Activated gamma-delta T cell treated with anti-CD3 and anti-CD28 coated beads, Interleukin-2, amount 50 U/mL, for 16 hours (primary cell): ENCODE measurements at places on chromosomes 12 and 14.
A peak's percentile ranks its signal among the peaks of the same experiment; 100 is the strongest.

- DNase-seq = no peak
Observed at GRCh38 chr14:20429801-20430669, 5.9 kb downstream of the KLHL33 start.

DNA sequence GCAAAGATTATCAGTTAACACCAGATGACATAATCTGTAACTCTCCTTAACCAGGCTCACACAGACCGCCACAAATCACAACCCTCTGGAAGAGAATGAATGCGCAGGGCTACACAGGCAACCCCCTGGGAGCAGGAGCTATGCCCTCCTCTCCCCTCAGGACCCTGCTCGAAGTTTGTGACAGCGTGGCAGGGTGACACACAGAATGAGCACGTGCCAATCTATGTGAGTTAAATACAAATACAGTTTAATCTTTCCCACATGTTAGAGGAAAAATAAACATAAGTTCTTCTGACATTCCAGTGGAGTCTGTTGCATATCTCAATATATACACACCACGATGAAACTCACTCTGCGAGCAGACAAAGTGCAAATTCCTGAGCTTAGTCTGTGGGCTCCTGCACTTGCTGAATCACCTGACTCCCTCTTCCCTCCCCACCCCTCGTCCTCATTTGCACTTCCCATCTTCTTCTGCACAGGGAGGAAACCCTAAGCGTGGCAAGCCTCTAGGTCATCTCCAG lies 37.6 kb downstream of the BCAT1 start:
- DNase-seq = no peak

- DNase-seq = no peak
Observed at GRCh38 chr14:45651890-45652289, 398.9 kb upstream of the MIS18BP1 start.

DNA sequence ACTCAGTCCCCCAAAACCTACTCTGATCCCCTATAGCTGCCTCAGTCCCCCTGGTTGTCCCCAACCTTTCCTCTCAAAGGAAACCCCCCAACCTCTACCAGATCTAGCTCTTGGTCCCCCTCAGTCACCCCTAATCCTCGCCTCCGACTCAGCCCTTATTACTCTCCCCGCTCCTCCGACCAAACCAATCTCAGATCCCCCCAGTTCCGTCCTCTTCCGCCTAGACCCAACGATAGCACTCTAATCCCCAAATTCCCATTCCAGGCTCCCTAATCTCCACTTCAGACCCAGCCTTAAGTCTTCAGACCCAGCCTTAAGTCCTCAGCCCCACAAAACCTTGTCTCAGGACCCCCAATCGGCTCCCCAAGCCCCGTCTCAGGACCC lies 612 bp downstream of the VPS37B start:
- no peak for DNase-seq

GRCh38 chr14:36655963-36656686 lies 5.5 kb upstream of the PAX9 start:
- no peak for DNase-seq

GRCh38 chr12:64181430-64182291 lies 40.4 kb downstream of the KICS2 start:
- no peak for DNase-seq

DNA sequence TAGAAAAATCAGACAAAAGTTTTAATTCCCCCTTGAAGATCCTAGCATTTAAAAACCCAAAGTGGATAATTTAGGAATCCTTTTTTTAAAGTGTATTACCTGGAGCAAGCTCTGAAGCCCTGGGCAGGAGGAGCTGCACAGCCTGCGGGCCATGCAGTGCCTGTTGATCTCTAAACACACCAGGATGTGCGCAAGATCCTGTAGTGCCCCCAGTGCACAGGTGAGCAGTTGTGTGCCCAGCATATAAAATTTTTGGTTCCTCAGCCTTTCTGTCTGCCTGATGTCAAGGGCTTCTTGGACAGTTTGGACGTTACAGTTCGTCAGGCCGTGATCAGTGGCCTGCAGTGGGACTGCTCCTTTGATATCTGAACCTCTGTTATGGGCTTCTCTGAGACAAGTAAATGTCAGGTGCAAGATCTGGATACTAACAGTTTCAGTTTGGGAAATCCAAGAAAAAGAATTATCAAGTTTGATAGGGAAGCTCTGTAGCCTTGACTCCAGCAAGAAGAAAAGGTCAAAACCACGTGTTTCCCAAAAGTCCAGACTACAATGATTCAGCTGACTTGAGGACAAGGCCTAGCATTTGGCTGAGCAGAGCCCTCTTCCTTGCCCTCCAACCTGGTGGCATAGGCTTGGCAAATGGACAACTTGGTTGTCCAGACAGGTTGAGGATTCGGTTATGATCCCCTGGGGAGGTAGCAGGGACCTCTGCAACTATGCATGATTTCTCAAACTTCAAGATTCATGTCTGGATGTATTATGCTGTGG lies 1.0 kb downstream of the ATXN7L3B start:
- DNase-seq = peak; percentile 6

- DNase-seq = no peak
Observed at GRCh38 chr12:25566202-25566949, 13.3 kb upstream of the LMNTD1 start.

DNA sequence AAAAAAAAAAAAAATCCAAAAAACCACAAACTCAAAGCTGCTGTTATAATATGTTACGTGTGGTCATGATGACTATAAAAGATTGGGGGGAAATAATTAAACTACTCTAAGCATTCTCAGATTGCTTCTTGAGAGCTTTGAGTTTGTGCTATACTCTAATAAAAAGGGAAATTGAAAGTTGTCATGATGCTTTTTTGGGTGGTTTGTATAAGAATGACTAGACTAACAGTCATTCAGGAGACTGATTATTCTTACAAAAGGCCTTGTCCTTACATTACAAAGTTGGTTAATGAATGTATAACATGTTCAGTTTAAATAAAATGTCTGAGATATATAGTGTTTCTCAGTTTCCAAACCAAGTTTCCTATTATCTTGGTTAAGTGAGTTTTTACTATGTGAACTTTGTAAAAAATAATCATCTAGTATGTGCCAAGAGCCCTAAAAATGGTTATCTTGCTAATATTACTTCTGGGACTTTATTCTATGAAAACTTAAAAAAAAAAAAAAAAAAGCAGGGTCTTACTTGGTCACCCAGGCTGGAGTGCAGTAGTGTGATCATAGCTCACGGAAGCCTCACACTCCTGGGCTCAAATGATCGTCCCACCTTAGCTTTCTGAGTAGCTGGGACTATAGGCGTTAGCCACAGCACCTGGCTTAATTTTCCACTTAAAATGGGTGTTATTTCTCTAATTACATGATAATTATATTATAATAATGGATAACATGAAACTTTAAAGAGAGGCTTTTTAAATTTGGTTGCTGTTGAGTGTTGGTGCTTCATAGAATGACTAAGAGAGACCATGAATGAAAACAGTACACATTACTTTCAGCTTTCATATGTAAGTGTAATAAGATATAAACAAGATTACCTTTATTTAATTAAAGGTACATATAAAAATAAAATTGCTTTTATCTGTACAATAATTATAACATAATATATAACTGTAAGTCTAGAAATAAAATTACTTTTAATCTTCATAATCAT lies 459.6 kb upstream of the RGS6 start:
- no peak for DNase-seq
